Right kidney (tissue), 9 donors: ENCODE measurements at places on chromosomes 16 and 17.

GRCh38 chr16:19935694-19936093 lies 51.0 kb upstream of the GPRC5B start:
- no peak for DNase-seq

- DNase-seq = peak; percentile 45
Measured at GRCh38 chr17:82003411-82004381, 19.0 kb downstream of the CENPX start.

DNA sequence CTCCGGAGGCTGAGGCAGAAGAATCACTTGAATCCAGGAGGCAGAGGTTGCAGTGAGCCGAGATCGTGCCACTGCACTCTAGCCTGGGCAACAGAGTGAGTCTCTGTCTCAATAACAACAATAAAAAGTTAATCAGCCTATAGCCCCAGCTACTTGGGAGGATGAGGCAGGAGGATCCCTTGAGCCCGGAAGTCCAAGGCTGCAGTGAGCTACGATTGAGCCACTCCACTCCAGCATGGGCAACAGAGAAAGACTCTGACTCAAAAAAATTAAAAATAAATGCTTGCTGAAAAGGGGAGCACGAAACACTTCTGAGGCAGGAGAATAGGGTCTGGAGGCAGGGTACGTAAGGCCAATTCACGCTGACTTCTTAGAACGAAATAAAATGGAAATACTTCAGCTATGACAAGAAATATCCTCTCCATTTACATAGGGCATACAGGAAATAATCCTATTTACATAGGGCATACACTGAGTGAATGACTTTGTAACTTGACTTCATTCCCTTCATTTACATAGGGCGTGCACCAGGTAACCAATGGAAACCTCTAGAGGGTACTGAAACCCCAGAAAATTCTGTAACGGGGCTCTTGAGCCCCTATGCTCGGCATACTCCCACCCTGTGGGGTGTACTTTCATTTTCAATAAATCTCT lies 3.2 kb upstream of the PRPSAP1 start:
- DNase-seq = no peak

- no peak for DNase-seq
Measured at GRCh38 chr16:48206594-48207242, 37.4 kb upstream of the LONP2 start.

GRCh38 chr17:28901866-28902818 lies 737 bp downstream of the DHRS13 start:
- peak; percentile 98 for DNase-seq

GRCh38 chr17:14815079-14815478 lies 450.0 kb downstream of the PMP22 start:
- no peak for DNase-seq

DNA sequence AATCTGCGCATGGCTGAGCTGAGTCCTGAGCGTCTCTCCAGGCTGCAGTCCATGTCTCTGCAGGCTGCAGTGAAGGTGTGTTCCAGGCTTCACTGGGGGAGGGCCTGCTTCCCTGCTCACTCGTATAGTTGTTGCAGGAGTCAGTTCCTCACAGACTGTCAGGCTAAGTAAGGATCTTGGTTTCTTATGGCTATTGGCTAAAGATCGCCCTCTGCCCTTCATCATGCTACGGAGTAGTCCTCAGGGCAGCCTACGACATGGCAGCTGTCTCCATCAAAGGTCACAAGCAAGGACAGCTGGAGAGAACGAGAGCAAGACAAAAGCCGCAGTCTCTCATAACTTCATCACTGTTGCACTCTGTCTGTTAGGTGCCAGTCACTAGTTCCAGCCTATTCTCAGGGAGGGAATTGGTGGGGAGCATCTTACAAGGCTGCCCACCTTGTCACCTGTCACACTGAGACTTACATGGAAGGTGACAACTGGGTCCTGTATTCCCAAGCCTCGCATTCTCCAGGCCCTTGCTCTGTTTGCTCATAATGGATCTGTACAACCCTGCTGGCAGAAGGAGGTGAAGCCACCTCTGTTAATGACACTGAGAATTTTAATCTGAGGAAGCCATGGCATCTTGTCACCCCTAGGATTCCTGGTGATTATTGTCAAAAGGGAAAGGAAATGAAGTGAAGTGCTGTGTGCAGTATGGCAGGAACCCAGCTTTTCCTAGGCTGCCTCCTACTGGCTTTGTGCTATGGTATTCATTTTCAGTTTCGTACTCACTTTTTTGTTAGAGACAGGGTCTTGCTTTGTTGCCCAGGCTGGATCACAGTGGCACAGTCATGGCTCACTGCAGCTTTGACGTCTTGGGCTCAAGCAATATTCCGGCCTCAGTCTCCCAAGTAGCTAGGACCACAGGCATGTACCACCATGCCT lies 43.4 kb downstream of the MFSD11 start:
- DNase-seq = no peak

DNA sequence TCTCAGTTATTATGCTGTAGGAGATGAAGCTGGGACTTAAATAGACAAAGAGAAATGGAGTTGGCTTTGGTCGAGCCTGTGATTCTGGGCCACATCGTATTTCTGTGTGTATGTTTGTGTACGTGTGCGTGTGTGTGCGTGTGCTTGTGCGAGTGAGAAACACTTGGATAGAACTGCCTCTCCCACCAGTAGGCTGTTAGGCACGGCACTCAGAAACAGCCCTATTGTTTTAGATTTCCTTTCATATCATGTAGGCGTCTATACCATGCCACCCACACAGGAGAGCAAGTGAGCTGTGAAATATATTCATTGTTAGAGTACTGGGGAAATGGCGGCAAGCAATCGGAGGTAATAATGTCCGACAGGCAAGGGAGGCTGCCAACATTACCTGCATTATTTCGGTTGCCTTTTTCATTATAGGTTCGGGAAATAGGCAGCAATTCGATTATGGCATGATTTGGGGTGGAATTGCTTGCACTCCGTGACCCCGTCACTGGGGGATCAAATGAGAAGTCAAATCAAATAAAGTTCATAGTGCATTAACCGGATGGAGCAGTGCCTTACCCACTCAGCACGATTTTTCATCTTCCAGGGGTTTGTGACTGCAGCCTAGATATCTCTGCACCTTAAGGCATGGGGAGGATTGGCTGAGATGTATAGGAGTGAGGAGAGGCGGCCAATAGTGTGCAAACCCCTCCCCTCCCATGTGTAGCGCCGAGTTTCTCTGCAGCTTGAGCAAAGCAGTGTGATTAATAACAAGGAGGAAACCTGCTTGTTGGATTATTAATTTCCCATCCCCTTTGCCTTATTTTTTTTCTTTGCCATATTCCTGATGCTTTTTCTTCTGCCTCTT lies 89.6 kb downstream of the RBFOX1 start:
- no peak for DNase-seq

DNA sequence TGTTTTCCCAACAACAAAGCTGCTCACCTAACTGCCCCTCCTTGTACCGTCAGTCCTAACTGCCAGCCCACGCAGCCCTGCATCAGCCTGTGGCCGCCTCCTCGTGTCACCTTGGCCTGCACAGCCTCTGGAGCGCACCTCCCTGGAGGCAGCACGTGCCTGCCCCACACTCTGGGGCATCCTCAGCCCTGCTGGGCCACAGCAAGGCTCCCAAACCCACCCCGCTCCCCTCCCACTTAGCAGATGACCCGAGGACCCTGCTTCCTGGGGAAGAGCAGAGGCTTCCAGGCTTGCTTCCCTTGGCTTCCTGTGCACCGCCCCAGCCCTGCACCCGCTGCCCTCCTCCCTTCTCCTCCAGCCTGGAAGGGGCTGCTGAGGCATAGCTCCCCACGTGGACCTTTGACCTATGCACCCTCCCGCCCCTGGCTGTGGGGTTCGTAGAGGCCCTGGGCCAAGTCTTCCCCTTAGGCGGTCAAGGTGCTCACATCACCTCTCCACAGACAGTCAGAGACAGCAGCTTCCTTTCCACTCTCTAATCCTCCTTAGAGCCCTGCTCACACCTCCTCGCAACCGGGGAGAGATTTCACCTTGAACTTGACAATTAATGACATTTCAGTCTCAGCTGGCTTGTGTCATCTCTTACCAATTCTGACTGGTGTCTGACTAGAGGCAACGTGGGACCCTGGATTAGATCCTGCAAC lies 115.0 kb downstream of the MGAT5B start:
- no peak for DNase-seq

- no peak for DNase-seq
Measured at GRCh38 chr17:2844416-2844815, 48.2 kb downstream of the RAP1GAP2 start.

DNA sequence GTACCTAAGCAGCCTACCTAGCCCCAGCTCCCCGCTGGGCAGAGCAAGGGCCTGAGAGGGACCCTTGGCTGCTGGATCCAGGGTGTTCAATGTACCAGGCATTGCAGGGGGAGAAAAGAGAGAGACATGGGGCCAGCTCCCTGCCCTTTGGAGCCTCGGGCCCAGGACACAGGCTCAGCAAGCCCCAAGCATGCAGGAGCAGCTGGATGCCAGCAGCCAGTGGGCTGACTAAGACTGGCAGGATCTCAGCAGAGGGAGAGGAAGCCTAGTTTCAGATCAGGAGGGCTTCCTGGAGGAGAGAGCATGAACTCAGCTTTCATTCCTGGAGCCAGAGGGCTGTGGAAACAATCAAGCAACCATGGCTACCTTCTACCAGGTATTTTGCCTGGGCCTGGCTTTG lies 82.0 kb upstream of the NKD1 start:
- DNase-seq = no peak

- DNase-seq = no peak
Measured at GRCh38 chr17:68351395-68351794, 60.1 kb downstream of the ARSG start.

GRCh38 chr17:75173526-75173925 lies 9.2 kb downstream of the SUMO2 start:
- DNase-seq = no peak

DNA sequence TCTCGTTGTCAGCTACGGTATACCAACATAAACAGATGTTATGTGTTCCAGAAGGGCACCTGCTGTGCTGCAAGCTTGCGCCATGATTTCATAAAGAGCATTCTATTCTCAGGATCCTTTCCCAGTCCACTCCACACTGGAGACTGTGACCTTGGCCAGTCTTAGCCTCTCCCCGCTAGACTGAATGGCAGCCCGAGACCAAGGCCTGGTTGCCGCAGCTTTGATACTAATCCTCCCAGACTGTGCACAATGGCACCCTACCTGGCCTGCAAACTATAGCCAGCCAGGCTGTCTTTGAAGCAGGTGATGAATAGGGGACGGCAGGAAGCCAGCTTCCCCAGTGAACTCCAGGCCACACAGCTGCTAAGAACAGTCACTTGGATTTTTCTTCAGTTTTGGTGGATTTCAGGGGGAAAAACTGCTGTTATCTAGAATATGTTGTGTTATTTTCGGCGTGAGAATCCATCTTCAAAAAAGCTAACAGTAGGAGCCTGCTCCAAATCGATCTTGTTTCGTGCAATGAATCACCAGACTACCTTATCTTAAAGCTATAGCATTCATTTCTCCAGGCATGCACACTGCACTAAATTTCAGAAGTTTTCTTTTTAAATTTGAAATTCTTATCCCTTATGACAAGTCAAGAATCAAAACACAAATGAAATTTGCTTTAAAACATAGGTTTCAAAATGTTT lies 289.0 kb downstream of the CEP112 start:
- no peak for DNase-seq

DNA sequence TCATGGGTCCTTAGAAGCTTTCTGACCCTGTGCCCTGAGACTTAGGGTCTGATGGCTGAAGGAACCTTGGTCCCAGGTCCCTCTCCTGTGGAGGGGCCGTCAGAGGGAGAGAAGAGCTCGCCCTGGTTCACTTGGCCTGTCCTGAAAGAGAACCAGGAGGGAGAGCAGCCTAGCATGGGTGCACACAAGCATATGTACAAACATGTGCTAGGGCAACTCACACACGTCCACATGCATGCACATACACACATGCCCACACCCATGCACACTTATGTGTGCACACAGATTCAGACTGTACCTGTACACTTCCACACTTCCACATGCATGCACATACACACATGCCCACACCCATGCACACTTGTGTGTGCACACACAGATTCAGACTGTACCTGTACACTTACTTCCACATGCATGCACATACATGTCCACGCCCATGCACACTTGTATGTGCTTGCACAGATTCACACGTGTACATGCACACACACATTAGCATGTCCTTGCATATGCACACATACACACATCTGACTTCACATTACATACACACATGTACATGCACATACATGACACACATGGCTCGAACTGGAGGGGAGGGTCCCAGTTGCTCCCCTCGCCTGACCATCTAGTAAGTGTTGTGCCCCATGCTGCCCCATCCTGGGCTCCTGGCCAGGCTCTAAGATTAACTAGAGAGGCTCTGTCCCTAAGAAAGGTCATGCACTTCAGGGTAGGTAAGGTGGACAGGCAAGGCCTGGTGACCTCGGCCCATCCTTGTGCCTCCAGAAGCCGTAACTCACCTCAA lies 122.0 kb downstream of the METRNL start:
- DNase-seq = no peak

DNA sequence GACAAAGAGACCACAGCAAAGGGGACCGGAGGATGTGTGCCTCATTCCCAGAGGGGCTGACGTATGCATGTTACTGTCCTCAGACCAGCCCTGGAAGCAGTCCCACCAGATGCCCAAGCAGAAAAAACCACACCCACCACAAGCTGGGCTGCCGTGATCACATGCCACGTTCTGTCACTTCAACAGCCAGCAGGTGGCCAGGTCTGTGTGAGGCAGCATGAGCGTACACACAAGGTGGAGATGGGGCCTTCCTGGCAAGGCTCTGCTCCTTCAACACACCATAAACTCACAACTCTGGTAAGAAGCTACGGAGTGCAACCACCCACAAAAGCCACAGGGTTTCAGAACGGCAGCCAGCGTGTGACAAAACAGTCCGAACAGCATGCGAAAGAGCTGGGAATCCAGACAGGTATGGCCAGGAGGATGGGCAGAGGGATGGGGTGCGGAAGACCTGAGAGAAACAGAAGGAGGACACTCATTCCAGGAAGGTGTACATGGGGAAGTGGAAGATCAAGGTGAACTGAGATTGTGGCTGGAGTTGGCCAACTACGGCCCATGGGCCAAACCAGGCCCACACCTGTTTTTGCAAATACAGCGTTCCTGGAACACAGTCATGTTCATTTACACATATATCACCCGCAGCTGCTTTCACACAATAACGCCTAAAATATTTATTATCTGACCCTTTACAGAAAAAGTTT lies 27.9 kb downstream of the MBTPS1 start:
- no peak for DNase-seq

DNA sequence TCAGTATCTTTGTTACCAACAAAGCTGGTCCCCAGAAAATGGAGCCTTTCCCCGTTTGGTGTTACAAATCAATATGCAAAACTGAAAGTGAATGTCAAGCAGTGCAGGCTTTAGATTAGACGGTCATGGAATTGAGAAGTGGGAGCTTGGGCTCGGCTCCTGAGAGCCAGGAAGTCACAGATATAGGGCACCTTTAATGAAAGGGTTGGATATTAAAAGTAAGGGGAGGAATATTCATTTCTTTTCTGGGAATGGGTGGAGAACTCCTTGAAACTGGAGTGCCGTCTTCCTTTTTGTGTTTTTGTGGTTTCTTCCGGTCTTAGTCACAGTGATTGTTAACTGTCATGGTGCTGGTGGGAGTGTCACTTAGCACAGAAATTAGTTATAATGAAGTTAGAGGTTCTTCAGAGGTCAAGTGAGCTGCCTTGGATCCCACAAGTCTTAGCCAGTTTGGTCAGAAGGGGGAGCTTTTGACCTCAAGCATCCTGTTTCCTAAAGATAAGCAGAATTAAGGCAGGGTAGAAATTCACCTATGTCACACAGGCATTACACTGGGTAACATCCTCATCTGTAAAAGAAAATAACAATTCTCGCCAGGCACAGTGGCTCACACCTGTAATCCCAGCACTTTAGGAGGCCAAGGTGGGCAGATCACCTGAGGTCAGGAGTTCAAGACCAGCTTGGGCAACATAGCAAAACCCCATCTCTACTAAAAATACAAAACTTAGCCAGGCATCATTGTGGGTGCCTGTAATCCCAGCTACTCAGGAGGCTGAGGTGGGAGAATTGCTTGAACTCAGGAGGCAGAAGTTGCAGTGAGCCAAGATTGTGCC lies 9.6 kb upstream of the EIF1 start:
- DNase-seq = no peak
